Natural killer cell treated with Interleukin-12 subunit alpha and Interleukin-12 subunit beta and Interleukin-15 and Interleukin-18, amount 100 ng/mL, for 72 hours (primary cell): ENCODE measurements at places on chromosomes 7 and 10.

DNA sequence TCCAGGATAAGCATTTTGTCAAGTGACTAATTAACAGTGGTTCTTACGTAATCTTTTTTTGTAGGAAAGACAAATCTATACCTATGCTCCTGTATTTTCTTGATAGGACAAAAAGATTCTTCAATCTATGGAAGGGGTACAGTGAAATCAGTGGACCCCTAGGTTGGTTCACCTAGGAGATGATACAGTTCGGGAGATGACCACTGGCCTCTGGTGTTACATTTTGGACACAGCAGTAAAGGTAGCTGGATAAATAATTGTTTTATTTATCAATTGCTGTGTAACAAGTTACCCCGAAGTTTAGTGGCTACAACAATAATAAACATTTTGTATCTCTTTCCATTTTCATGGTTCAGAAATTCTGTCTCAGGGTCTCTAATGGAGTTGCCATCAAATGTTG lies 288.2 kb upstream of the MAGI2 start:
- H3K27ac ChIP-seq, result no peak overlapping the region
- H3K4me1 ChIP-seq, result no peaks in the 10 kb centered on the region
- no peak for DNase-seq
- no peaks in the 10 kb centered on the region for H3K27me3 ChIP-seq
- H3K4me3 ChIP-seq, result no peak overlapping the region

- DNase-seq, result no peak
- H3K36me3 ChIP-seq, result peaks cover 3% of the 10 kb centered on the region
- no peak overlapping the region for H3K4me3 ChIP-seq
- H3K27ac ChIP-seq, result no peak overlapping the region
- H3K4me1 ChIP-seq, result peaks cover 3% of the 10 kb centered on the region
Observed at GRCh38 chr7:30562498-30562897, 32.2 kb upstream of the GARS1 start.

GRCh38 chr7:113796557-113796956 lies 122.3 kb downstream of the PPP1R3A start:
- H3K36me3 ChIP-seq, result peaks cover 1% of the 10 kb centered on the region
- H3K27ac ChIP-seq, result no peak overlapping the region
- no peak for DNase-seq
- H3K27me3 ChIP-seq, result no peaks in the 10 kb centered on the region
- no peaks in the 10 kb centered on the region for H3K4me1 ChIP-seq

DNA sequence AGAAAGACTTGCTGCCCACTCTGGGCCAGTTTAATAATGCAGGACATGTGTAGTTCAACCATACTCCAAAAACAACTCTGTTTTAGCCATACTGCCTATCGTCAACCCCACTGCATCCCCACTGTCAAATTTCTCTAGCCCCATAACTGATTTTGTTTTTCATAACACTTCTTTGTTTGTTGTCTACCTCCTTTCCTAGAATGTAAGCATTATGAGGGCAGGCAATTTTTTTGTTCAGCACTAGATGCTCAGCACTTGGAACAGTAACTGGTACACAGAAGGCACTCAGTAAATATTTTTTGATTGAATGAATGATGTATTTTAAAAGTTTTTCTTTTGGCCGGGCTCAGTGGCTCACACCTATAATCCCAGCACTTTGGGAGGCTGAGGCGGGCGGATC lies 183.8 kb upstream of the MKLN1 start:
- H3K36me3 ChIP-seq, result no peaks in the 10 kb centered on the region
- H3K4me3 ChIP-seq, result no peak overlapping the region
- no peak for DNase-seq
- H3K4me1 ChIP-seq, result no peaks in the 10 kb centered on the region
- no peak overlapping the region for H3K27ac ChIP-seq

- peak within 1 kb of the TSS; percentile 97 for H3K27ac ChIP-seq
- H3K4me1 ChIP-seq, result peaks cover 70% of the 10 kb centered on the region
- DNase-seq, result peak; percentile 82
- H3K27me3 ChIP-seq, result no peaks in the 10 kb centered on the region
Observed at GRCh38 chr7:48089046-48090003, at the start of gene UPP1. UPP1 (plus strand) TSS chr7:48089265; CDS start chr7:48094784, 5,519 bp downstream.

DNA sequence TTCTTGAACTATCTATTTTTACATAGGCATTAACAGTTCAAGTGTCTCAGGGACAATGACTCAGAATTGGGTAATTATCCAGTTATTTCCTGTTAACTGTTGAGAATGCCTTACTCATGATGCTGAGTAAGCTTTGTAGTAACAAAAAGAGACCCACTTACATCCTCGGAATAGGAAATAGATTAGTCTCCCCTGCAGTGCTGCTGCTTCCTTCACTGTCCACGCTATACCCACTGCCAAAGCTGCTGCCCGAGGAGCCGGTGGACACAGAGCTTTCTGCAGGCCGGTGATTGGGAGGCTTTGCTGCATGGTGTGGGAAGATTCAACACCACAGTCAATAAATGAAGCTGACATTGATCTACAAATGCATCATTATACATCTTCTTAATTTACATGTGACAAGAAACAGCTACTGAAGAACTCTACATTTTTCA lies 357.1 kb downstream of the PCLO start:
- DNase-seq, result no peak
- no peaks in the 10 kb centered on the region for H3K27me3 ChIP-seq
- no peak overlapping the region for H3K27ac ChIP-seq
- H3K4me1 ChIP-seq, result no peaks in the 10 kb centered on the region

- H3K27me3 ChIP-seq, result no peaks in the 10 kb centered on the region
- H3K4me1 ChIP-seq, result no peaks in the 10 kb centered on the region
- H3K4me3 ChIP-seq, result no peak overlapping the region
- H3K36me3 ChIP-seq, result peaks cover 36% of the 10 kb centered on the region
- no peak overlapping the region for H3K27ac ChIP-seq
- no peak for DNase-seq
Observed at GRCh38 chr7:135181261-135181928, 10.9 kb upstream of the CYREN start.

DNA sequence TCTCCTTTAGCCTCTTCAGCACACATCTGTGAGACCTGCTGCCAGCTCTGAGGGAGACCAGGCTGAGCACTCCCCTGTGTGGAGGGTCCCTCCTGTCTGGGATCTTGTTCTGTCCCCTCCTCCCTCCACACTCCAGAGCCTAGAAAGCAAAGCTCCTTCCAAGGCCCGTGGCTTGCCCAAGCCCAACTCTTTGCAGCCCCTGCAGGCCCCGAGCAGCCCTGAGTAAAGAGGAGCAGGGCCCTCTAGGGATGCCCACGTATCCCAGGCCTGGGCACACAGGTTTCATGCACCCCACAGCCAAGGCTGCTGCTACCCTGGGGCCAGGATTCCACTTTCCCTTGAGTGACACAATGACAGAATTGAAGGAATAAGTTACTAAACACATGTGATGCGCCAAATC lies 24.0 kb downstream of the COBL start:
- H3K36me3 ChIP-seq, result no peaks in the 10 kb centered on the region
- H3K27me3 ChIP-seq, result peaks cover 5% of the 10 kb centered on the region
- H3K4me1 ChIP-seq, result no peaks in the 10 kb centered on the region

DNA sequence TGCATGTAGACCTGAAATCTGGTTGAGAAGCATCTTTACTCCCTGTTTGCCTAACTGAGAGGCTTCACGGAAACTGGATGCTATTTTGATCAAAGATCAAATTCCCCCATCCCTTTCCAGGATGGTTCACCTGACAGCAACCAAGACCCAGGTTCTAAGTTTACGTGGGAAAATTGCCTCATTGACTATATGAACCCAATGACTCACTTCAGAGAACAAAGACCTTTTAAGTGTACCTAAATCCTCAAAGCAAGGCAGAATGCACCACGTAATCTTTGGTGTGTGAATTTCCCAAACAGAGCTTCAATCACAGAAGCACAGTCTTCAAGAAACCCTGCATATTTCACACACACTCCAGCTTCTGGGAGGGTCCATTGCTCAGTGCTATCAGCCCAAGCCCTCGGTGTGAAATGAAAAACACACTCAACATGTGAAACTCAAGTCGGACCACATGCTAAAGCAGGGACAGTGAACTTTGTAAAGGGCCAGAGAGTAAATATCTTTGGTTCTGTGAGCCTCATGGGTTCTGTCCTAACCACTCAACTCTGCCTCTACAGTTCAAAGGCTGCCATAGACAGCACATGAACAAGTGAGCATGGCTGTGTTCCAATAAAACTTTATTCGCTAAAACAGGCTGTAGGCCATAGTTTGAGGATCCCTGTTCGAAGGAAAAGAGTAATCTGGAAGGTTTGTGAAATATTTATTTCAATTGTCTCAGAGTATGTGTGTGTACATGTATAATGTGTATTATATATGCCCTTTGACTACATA lies 275.6 kb upstream of the FOXK1 start:
- DNase-seq, result no peak
- no peaks in the 10 kb centered on the region for H3K27me3 ChIP-seq
- no peaks in the 10 kb centered on the region for H3K36me3 ChIP-seq
- H3K4me1 ChIP-seq, result no peaks in the 10 kb centered on the region

- peaks cover 12% of the 10 kb centered on the region for H3K4me1 ChIP-seq
- peaks cover 10% of the 10 kb centered on the region for H3K36me3 ChIP-seq
Observed at GRCh38 chr10:132368881-132369635, 27.9 kb upstream of the PWWP2B start.

DNA sequence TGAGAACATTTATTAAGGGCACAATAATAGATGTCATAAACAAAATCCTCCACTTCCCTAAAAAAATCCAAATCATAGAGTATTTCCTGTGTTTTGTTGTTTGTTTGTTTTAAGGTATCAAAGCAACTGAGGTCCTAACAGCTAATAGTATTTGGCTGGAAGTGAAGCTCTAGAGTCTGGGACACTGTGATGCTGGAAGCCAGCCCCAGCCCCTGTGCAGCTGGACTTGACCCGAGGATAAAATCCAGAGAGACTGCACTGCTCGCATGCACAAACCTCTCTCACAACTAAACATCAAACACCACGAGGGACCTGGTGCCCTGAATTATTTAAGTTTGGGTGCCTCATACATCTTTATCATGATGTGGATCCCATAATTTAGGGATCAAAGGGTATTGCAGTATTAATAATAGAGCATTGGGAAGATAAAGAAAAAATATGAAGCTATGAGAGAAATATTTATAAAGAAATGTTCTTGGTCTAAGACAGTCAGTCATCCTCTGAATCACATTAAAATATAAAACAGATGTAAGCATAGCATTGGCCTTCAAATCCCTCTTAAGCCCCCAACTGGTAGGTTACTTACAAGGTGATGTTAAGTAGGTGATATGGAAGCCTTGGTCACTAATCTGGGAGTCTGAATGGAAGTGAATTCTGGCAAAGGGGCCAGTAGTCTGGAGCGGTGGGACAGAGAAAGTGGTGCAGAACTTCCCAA lies 44.4 kb downstream of the CUBN start:
- no peak for DNase-seq
- no peak overlapping the region for H3K27ac ChIP-seq
- no peak overlapping the region for H3K4me3 ChIP-seq
- peaks cover 12% of the 10 kb centered on the region for H3K4me1 ChIP-seq
- no peaks in the 10 kb centered on the region for H3K36me3 ChIP-seq

GRCh38 chr10:77565590-77566023 lies 72.0 kb downstream of the KCNMA1 start:
- DNase-seq, result no peak
- no peak overlapping the region for H3K27ac ChIP-seq
- peaks cover 47% of the 10 kb centered on the region for H3K27me3 ChIP-seq
- H3K4me1 ChIP-seq, result no peaks in the 10 kb centered on the region
- H3K36me3 ChIP-seq, result no peaks in the 10 kb centered on the region
- H3K4me3 ChIP-seq, result no peak overlapping the region

DNA sequence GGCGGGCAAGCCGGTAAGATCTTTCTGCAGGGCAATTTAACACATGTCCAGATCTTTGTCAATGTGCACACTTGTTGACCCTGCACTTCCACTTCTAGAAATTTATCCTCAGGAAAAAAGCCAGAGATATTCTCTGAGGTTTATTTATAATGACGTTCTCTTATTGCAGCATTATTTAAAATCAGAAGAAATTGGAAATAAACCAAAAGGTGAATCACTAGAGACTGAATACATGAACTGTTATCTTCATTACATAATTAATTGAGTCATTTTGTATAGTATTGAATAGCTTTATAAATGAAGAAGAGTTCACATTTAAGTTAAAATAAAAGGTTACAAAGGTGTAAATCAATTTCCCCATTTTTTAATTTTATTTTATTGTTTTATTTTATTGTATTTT lies 16.3 kb upstream of the SAR1A start:
- H3K27ac ChIP-seq, result no peak overlapping the region
- no peaks in the 10 kb centered on the region for H3K36me3 ChIP-seq
- no peak for DNase-seq
- H3K4me3 ChIP-seq, result no peak overlapping the region
- H3K27me3 ChIP-seq, result peaks cover 14% of the 10 kb centered on the region

GRCh38 chr7:158025686-158026600 lies 561.7 kb downstream of the PTPRN2 start:
- no peaks in the 10 kb centered on the region for H3K4me1 ChIP-seq
- H3K36me3 ChIP-seq, result no peaks in the 10 kb centered on the region
- H3K27me3 ChIP-seq, result no peaks in the 10 kb centered on the region
- no peak overlapping the region for H3K27ac ChIP-seq
- no peak overlapping the region for H3K4me3 ChIP-seq
- DNase-seq, result no peak

GRCh38 chr10:93062514-93063143 lies 2.0 kb downstream of the CYP26C1 start:
- no peak overlapping the region for H3K27ac ChIP-seq
- no peak for DNase-seq
- peaks cover 50% of the 10 kb centered on the region for H3K27me3 ChIP-seq
- H3K4me3 ChIP-seq, result peak overlapping the region; percentile 67

DNA sequence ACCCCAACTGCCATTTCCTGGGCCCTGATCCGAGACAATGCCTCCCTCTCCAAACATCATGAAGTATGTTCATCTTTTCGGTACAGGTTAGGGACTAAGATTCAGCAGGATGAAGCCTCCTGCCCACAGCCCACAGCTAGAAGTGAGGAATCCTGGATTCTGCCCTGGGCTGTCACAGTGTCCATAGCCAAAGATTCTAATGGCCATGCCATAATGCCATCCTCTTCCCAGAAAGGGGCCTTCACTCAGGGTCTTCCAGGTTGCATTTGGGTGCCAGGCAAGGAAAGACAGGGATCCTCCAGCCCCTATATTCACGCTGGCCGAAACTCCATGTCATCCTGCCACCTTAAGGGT lies 15.7 kb upstream of the ZMIZ1 start:
- H3K27me3 ChIP-seq, result no peaks in the 10 kb centered on the region
- no peak for DNase-seq
- peaks cover 8% of the 10 kb centered on the region for H3K4me1 ChIP-seq
- no peak overlapping the region for H3K27ac ChIP-seq
- H3K36me3 ChIP-seq, result no peaks in the 10 kb centered on the region

GRCh38 chr7:39453743-39454355 lies 112.4 kb upstream of the YAE1 start:
- DNase-seq, result peak; percentile 65
- no peaks in the 10 kb centered on the region for H3K36me3 ChIP-seq
- peaks cover 19% of the 10 kb centered on the region for H3K27me3 ChIP-seq
